HuH-7 (cell line): ENCODE measurements at places on chromosomes 6 and 20.

DNA sequence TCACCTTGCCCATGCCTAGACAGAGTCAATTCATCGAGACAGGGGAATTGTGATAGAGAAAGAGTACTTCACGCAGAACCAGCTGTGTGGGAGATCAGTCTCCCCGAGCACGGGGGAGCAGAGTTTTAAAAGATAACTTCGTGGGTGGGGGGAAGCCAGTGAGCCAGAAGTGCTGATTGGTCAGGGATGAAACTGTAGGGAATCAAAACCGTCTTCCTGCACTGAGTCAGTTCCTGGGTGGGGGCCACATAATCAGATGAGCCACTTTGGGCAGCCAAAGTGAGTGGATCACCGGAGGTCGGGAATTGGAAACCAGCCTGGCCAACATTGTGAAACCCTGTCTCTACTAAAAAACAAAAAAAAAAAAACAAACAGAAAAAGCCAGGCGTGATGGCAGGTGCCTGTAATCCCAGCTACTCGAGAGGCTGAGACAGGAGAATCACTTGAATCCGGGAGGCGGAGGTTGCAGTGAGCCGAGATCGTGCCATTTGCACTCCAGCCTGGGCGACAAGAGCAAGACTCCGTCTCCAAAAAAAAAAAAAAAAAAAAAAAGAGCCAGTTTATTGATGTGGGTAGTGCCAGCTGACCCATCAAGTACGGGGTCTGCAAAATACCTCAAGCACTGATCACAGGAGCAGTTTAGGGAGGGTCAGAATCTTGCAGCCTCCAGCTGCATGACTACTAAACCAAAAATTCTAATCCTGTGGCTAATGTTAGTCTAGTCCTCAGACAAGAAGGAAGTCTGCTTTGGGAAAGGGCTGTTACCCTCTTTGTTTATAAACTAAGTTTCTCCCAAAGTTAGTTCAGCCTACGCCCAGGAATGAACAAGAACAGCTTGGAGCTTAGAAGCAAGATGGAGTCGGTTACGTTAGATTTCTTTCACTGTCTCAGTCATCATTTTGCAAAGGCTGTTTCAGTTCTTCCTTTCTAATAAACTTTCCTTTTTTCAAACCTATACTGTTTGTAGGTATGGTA is 3.9 kb upstream of the TRIM39 start:
- no peak for DNase-seq

GRCh38 chr20:36070451-36070850 is 84.1 kb upstream of the EPB41L1 start:
- DNase-seq, result peak; percentile 67

- no peak for DNase-seq
These were observed 67.4 kb upstream of the TOP1 start for GRCh38 chr20:40961176-40961575.

- DNase-seq, result no peak
These were observed 54.5 kb downstream of the TRIM38 start for GRCh38 chr6:26016963-26017631.
